Stimulated activated CD4-positive, alpha-beta T cell treated with anti-CD3 and anti-CD28 coated beads, TNF-alpha, amount 100 ng/mL, for 1 hour (primary cell): ENCODE measurements at places on chromosomes 2 and 18.

DNA sequence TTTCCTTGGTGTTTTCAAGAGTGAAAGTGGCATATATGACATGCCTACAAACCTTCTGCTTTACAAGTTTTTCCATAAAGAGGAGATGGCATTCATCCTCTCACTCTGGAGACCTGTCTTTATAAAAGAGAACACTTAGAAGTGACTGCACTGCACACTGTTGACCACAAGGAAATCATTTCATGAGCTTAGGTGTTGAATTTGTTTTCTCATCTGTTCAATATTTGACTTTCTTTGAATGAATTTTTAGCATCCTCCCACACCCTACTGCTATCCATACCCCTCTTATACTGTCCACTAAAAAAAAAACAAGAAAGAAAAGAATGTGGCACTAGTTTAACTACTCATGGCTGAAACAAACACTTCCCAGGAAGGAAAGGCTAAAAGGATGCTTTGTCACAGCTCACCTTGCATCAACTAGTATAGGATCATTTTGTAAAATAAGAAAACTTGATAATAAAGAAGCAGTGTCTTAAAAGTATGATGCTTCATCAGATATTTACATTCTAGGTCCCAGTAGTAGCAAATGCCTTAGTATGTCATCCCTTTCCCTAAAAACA, 83.0 kb downstream of the ACVR1 start:
- no peak for DNase-seq

GRCh38 chr18:6646801-6647200, 82.7 kb upstream of the ARHGAP28 start:
- no peak for DNase-seq

DNA sequence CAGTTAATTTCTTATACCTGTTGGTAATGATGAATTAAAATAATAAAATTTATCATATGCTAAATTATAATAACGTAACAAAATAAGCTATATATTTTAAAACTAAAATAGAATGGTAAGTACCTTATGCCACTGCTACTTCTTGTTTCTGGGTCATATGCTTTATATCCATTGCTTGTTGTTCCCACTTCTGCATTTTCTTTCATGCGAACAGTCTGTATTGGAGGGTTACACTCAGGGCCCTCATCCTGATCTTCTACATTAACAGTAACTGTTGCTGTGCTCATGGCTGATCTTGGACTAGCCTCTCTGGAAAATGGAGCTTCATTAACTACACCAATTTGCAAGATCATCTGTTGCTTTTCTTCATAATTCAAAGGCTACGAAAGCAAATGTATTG, 22.2 kb downstream of the DSC2 start:
- no peak for DNase-seq

DNA sequence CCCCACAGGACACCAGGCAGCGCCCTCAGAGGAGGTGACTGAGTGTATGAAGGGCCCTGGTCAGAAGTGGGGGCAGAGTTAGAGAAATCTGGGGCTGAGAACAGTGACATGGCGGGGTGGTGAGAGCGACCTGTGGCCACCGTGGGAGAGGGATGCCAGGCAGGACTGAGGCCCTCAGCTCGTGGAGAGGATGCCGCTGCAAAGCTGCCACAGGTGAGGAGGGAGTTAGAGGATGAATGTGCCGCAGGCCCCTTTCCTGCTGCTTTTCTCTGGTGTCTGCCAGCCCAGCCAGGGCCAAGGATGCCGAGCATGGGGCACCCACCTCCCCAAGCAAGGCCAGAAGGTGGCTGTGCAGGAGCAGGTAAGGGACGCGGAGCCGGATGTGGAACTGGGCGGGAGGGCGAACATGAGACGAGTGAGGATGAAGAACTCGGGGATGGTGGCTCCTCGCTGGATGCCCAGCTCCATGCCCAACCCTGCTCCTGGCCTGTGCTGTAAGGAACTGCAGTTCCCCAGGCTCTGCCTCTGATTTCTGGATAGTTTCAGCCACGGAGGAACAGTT, 269.2 kb upstream of the HDAC4 start:
- DNase-seq, result no peak

GRCh38 chr2:27661371-27661770, 2.0 kb downstream of the SUPT7L start:
- no peak for DNase-seq

GRCh38 chr2:120878970-120879369, 143.3 kb downstream of the GLI2 start:
- DNase-seq, result no peak

DNA sequence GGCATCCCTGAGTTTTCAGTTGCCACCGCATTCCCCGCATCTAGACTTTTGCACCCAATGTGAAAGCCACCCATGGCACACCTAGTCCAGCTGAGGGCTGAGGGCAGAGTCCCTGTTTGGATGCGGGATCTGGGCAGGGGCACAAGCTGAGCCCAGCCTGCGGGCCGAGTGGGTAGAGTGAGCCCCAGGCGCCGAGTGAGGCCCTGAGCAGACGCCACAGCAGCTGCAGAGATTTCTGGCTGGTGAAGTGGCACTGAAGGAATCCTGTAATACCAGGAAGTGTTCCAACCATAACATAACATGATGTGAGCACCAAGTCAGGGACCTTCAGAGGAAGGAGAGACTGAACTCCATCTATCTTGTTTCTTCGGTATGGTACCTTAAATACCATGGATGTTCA, 27.7 kb upstream of the FRZB start:
- DNase-seq, result no peak

GRCh38 chr2:54866868-54867267, 143.4 kb downstream of the EML6 start:
- DNase-seq, result no peak

GRCh38 chr2:207514451-207514850, 15.3 kb upstream of the CREB1 start:
- no peak for DNase-seq

- DNase-seq, result peak; percentile 35
Observed at GRCh38 chr2:207143215-207144172, 22.3 kb downstream of the KLF7 start.

DNA sequence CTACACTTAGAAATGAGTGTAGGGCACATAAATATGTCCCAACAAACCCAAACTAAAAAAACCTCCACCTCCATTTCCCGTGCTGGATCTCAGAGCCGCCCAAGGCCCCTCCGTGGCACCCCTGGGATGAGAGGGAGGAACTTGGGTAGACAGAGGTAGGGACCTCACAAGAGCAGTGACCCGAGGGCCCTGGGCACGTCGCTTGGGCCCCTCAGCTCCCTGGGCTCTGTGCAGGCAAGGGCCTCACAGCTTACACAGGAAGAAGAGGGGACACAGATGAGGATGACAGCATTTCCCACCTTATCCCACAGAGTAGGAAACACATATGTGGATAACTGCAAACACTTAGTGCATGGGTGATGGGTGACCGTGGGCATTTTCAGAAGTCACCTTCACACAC, 93.9 kb upstream of the TPO start:
- DNase-seq, result no peak

- no peak for DNase-seq
Observed at GRCh38 chr2:191806396-191806795, 40.5 kb downstream of the CAVIN2 start.

GRCh38 chr2:241592126-241592845, 33.7 kb downstream of the BOK start:
- no peak for DNase-seq

GRCh38 chr2:165149439-165149838, 54.4 kb downstream of the SCN3A start:
- no peak for DNase-seq

DNA sequence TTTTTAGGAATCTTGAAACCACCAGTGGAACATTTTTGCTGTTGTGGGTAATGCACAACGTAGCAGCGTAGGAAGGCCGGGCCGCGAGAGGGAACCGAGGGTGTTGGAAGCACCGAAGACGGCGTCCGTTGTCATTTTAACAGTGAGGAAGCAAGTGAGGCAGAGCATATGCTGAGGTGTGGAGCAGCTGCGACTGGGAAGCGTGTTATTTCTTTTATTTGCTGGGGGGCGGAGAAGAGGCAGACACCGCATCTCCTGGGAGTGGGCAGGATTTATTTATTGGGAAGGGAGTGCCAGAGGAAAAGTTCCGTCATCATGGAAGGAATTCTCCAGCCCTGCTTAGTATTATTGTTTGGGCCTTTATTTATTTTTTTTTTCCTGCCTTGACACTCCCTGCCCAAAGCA, 232.8 kb downstream of the KLHL29 start:
- DNase-seq, result no peak

DNA sequence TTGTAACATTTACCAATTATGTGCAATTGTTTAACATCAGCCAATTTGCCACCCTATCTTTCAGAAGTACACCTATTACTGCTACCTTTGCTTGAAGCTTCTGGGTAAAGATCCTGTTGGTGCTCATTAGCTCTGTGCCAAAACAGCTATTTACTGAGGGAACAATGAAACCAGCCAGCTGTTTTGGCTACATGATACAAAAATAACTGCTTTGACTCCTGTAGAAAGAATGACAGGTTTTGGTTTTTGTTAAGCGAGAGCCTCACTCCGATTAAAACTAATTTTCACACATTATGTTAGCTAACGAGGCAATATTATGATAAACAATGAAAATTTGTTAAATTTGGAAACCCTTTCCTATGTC, 907.0 kb downstream of the EPHA4 start:
- DNase-seq, result no peak

DNA sequence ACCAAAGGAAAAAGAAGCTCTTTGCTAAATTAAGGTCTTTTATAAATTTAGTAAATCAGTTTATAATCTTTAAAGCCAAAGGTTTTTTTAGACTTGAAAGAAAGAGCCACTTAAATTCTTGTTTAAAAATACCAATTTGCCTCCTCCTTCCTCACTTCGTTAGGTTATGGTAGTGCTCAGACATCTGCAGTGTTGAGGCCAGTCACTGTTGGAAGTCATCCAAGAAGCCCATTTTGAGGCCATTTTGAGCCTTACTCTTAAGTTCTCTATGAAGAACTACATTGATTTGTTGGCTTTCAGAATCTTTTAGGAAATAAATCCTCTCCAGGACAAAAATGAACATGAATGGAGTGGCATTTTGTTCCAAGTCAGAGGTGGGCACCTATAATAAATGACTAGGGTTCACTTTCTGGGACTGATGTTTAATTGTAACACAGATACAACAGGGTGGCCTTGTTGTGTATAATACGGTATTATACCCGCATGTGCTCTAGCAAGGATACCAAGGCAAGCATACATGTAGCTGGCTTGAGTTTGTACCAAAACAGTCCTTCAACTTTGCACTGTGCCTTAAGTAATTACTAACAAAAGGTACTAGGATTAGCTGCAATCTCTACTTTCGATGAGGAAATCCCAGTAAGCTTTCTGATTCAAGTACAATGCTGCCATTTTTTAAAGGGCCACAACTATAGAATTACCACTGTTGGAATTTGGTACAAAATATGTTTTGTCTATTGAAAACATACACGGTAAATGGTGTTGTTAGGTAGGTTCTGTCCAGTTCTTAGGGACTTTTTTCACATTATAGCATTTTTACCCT, 22.8 kb downstream of the SLC66A3 start:
- no peak for DNase-seq

GRCh38 chr2:223884399-223884798, 47.0 kb upstream of the AP1S3 start:
- DNase-seq, result no peak

DNA sequence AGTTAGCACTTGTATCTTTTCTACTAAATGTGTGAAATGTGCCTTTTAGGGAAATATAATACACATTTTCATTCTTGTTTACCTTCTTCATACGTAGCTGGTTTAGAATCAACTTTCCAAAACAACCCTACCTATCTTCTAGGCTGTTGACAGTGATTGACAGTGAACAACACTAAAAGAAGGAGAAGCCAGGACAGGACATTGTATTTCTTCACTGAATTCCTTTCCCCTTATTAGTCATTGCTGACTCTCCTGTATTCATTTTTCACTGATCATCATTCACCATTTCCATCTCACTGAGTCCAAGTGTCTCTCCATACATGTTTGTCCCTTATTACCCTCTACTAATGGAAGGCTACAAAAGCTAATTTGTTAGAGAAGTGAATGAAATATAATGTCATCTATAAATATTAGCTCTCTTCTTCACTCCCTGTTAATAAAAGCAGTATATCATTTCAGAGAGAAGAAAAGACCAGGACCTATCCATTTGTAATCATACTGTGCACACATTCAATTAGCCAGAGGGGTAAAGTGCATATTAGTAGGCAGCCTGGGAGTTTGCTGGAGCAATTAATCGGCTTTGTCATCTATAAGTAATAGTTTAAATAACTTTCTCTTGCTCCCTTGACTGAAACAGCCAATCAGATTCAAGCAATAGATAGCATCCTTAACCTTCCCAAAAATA, 192.5 kb upstream of the FOSL2 start:
- DNase-seq, result no peak

DNA sequence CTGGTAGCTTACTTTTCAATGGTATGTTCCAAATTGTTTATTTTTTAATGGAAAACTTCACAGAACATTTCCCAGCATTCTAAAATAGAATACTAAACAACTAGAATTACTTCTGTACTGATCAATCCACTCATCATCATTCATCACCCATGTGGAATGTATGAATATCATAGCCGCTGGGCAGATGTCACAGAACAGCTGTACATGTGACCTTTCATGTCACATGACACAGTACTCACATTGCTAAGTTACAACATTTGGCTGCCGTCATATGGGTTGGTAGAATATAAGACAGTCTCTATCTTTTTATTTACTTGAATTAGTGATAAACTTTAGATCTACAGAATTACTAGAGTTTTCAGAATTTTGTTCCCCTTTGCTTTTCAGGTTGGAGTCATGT, 387.6 kb downstream of the ZEB2 start:
- DNase-seq, result no peak

GRCh38 chr18:59799383-59800015, 100.3 kb upstream of the PMAIP1 start:
- DNase-seq, result no peak

GRCh38 chr2:85340034-85340892, 12.5 kb upstream of the TGOLN2 start:
- DNase-seq, result no peak

GRCh38 chr2:20054119-20054518, 2.7 kb upstream of the LAPTM4A start:
- DNase-seq, result no peak

DNA sequence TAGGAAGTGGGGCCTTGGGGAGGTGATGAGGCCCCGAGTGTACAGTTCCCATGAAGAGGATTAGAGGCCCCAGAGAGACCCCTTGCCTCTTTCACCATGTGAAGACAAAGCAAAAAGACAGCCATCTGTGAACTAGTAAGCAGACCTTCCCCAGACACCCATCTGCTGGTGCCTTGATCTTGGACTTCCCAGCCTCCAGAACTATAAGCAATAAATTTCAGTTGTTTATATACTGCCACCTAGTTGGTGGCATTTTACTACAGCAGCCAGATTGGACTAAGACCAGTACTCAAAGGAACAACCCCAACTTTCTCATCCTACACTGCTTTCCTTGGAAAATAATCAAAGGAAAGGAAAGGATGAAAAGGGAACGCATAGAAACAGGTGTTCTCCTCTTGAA, 27.9 kb upstream of the CREG2 start:
- no peak for DNase-seq

DNA sequence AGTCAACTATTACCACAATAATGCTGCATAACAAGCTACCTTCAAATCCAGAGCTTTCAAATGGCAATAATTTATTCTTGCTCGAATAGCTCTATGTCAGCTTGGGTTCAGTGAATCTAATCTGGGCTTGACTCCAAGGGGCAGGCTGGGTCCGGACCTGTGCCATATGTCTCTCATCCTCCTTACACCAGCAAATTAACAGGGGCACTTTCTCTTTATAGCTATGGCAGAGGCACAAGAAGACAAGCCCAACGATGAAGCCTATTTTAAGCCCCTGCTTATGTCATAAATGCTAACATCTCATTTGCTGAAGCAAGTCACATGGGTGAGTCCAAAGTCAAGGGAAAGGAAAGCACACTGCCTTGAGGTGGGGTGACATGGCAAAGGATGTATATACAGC, 13.3 kb upstream of the ZNF521 start:
- no peak for DNase-seq

GRCh38 chr2:16622399-16622968, 43.1 kb downstream of the CYRIA start:
- DNase-seq, result no peak
